ENCODE measurements at places on chromosomes 2 and 18. TPM values are rescaled to one million over a fixed set of nuclear protein-coding genes. Genes with fewer than 3 reads are reported as not detected.

DNA sequence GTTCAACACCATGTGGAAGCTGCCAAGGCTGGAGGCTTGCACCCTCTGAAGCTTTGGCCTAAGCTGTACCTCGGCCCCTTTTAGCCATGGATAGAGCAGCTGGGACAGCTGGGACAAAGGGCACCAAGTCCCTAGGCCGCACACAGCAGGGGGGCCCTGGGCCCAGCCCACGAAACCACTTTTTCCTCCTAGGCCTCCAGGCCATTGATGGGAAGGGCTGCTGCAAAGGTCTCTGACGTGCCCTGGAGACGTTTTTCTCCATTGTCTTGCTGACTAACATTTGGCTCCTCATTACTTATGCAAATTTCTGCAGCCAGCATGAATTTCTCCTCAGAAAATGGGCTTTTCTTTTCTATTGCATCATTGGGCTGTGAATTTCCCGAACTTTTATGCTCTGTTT is 13.7 kb downstream of the RAPGEF4 start:
- DNase-seq: no peak

DNA sequence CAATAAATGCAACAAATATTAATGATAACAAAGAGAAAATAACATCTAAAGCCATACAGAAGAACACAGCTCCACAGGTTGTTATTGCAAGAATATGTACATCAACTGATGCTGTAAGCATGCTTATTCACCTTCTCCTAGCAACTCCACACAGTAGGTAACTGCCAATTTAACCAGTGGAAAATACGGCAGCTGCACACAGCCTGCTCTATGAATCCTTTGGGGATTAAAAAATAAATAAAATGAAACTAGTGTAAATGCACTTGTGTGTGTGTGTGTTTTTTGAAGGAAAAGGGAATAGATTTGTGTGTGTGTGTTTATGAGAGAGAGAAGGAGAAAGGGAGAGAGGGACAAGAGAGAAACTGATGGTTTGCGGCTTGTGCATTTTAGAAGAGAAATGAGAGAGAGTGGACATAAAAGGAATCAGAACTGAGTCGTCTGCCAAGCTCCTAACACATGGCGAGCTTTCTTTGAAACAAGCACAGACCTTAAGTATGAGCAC is 96.2 kb upstream of the PDE1A start:
- no peak for DNase-seq

CYTIP gene
- not detected for total RNA-seq

RAB11FIP5 gene
- total RNA-seq: 25.1 TPM

All from mesothelial cell of epicardium (in vitro differentiated cells).